ENCODE measurements at places on chromosomes 11 and 22. TPM values are rescaled to one million over a fixed set of nuclear protein-coding genes. Genes with fewer than 3 reads are reported as not detected.

The CD3G gene
- total RNA-seq: not detected

- peak; percentile 91 for DNase-seq
Observed at GRCh38 chr11:19698493-19699292, 13.9 kb upstream of the NAV2 start.

DNA sequence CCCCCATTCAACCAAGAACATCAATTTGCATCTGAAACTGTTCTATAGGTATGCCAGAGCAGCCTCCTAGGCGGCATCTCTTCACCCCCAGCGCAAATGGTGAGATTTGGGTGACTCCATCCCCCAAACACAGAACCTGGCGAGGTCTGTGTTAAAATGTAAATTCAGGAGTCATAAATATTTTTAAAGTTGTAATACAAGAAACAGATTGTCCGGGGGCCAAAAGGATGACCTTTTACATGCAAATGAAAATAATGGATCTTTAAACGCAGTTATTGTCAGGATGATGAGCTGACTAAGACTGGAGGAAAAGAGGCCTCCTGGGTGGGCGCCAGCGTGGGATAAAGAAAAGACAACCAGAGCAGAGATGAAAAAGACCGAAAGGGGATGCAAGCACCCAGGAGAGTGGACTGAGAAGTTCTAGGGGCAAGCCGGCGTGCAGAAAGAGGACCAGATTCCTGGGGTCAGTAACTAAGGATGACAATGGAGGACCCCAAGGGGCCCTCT lies 16.0 kb upstream of the ADA2 start:
- DNase-seq: no peak

The CREB3L1 gene
- 2.0 TPM for total RNA-seq

DNA sequence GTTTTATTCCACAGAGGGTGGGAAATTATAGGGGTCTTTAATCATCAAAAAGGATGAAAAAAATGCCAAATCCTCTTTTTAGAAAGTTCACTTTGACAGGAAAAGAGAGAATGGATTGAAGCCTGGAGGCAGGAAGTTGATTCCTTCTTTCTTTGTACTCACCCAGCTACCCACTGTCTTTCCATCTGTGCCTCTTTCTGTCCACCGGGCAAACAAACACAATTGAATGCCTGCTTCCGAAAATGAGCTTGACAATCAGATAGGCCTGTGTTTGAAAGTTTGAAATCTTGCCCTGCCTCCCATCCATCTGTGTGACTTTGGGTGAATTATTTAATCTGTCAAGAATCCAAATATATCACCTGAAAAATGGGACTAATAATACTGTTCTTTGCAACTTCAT lies 81.1 kb downstream of the SCN3B start:
- no peak for DNase-seq

DNA sequence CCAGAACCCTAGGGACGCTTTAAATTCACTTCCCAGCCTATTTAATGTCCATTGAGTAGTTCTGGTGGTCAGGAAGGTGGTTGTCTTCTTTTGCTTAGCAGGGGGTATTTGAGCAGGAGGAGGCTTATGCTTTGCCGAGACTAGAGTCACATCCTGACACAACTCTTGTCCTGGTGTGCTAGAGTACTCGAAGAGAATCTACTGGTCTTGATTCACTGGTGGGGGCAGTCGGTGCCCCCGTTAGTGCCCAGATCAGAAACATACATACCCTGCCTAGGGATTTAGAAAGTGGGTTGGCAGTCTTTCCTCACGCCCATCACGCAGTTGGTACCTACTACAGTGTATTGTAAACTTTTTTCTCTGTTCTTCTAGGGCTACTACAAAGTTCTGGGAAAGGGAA lies 2.7 kb downstream of the RPL27A start:
- DNase-seq: no peak

GRCh38 chr11:66891851-66892660 lies 35.2 kb downstream of the LRFN4 start:
- no peak for DNase-seq

- no peak for DNase-seq
Observed at GRCh38 chr22:35409783-35410662, 10.1 kb downstream of the MCM5 start.

- no peak for DNase-seq
Observed at GRCh38 chr11:94638301-94638901, 71.2 kb downstream of the PIWIL4 start.

DNA sequence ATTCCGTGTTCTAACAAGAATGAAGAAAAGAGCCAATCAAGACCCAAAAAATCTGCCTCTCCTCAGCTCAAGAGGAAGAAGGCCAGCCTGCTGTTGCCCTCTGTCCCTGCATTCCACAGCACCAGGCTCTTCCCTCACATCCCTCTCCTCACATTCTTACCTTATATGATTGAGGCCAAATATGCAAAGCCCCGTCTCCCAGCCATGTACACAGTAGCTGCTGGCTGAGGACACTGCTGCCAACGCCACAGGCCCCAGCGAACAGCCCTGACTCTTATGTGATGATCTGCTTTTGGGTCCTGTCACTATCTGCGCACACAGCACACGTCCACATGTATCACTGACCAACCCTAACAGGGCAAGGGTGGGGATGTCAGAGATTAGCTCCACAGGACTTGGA lies 60.2 kb downstream of the MICAL3 start:
- DNase-seq: no peak

Measured in suprapubic skin (tissue), 4 donors.